ENCODE measurements at places on chromosomes 2 and 18.

GRCh38 chr2:216319771-216320170 lies 52.5 kb downstream of the MARCHF4 start:
- peak; percentile 73 for DNase-seq

DNA sequence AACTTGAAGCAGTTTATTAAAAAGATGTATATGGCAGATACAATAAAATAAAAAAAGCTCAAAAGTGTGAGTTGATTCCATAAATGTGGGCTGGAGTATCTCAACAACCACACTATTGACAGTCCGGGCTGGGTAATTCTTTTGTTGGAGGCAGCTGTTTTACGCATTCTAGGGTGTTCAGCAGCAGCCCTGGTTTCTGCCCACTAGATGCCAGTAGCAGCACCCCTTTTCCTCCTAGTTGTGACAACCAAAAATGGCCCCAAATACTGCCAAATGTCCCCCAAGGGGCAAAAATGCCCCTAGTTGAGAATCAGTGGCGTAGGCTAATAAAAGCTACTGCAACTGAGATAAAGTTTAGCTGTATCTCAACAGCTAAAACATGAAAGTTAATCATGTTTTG lies 44.8 kb downstream of the CHMP3 start:
- peak; percentile 47 for DNase-seq

- DNase-seq = no peak
Observed at GRCh38 chr2:239811111-239811781, 213.9 kb downstream of the NDUFA10 start.

GRCh38 chr2:174072069-174072468 lies 106.9 kb upstream of the SP3 start:
- DNase-seq = no peak

GRCh38 chr2:71600555-71600954 lies 147.2 kb downstream of the DYSF start:
- no peak for DNase-seq

GRCh38 chr18:23702606-23703005 lies 13.4 kb downstream of the LAMA3 start:
- no peak for DNase-seq

DNA sequence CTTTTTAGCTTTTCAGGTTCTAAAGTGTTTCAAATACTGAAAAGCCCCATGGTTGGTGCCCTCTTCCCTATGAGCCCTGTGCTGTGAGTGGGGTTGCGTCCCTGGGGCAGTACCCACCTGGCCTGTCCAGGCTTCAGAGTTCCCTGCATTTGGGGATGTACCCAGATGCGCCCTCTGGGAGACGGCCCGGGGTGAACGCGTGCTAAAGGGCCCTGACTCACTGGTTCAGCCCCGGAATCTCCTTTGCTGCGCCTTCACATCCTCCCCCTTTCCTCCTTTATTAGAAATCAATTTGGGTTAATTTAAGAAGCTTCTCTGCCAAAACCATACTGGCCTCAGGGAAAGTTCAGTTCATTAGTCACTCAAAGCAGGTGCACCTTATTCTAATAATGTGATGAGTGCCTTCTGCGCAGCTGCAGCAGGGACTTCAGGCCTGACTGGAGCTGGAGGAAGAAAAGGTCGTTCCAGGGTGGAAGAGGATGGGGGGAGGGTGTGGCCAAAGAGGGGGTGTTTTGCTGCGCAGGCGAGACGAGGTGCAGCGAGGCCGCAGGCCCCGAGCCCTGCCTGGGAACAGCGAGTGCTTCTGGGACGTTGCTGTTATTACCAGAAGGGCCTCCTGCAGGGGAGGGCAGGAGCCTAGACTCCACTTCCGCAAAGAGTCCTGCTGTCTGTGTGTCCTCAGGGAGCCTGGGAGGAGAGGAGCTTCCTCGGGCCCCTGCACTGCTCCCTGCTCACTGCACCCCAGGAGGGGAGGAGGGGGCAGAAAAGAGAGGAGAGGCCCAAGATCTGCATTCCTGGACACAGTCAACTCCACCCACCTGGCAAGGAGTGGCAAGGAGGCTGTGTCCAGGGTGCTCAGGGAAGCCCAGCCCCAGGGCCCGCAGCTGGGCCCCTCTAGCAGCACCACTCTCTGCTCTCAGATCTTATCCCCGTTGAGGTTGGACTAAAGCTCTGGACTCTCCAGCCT lies 223.2 kb upstream of the PXDN start:
- no peak for DNase-seq

DNA sequence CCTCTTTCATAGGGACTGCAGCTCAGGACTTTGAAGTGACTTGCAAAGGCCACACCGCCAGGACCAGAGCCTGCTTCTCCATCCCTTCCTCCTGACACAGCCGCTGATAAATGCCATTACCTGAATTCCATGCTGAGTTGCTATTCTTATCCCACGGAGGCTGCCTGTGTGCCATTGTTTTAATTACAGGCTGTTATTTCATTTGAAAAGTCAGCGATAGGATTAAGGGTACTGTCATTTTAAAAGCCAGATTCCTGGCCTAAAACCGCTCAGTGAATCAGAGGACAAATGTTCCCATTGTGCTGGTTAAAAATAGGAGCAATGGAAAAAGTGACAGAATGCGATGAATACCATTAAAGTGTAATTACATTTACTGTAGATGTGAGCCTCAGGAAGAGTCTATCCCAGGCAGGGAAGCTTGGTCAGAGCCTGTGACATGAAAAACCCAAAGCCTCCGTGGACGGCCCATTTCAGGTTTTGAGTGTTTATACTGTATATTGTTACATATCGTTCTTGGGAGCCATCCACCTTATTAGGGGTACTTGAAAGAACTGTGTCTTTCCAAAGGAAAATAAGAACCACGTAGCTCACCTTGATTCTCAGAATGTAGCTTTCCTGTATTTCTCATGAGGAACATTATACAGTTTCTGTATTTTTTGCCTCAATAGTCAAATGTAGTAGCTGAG lies 41.3 kb downstream of the PDCL3 start:
- no peak for DNase-seq

- DNase-seq = no peak
Observed at GRCh38 chr2:203894262-203894661, 26.7 kb downstream of the CTLA4 start.

- no peak for DNase-seq
Observed at GRCh38 chr18:51006061-51006818, 23.8 kb upstream of the SMAD4 start.

- DNase-seq = no peak
Observed at GRCh38 chr18:60235164-60235563, 137.4 kb downstream of the MC4R start.

- DNase-seq = peak; percentile 19
Observed at GRCh38 chr2:150495993-150496627, 8.6 kb upstream of the RND3 start.

DNA sequence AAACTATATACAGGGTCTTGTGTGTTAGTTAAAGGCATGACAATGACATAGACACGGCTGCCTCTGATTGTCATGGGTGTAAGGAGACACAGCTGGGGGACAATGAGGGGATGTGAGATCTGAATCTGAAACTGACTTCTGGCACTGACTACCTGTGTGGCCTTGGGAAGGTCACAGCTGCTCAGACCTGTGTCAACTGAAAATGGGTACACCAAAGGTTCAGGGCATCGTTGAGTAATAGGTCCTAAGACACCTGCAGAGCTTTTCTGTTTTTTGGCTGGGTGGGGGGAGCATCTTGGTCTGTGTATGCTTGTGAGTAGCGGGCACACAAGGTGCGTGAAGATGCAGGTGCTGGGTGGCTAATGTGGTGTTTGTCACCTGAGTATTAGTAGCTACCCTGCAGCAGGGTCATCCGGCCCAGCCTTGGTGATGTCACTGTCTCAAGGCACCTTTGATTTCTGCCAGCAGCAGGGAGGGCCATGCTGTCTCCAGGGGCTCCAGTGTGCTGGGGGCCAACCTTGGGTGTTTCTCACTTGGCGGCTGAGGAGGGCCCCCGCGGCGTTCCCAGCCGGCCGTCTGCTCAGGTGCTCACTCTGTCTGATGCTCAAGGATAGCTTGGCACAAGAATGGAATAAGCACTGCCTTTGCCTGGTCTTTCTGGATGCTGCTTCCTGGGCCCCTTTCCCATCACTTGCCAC lies 53.1 kb upstream of the HS6ST1 start:
- DNase-seq = no peak

GRCh38 chr2:200041639-200042038 lies 86.3 kb downstream of the MAIP1 start:
- no peak for DNase-seq

DNA sequence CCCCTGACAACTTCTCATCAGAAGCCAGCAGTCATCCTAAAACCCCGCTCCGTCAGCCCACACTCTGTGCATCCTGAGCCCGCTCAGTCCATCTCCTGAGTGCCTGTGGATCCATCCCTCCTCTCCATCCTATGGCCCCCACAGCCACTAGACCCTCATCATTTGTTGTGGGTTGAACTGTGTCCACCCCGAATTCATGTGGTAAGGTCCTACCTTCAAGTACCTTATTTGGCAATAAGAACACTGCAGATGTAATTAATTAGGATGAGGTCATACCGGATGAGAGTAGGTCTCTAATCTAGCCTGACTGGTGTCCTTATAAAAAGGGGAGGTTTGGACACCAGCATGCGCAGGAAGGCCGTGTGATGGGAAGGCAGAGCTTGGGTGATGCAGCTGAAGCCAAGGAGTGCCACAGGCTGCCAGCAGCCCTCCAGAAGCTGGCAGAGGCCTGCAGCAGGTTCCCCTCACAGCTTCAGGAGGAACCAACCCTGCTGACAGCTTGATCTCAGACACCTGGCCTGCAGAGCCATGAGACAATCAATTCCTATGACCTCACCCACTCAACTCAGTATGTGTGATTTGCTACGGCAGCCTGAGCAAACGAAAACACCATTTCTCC lies 192.4 kb downstream of the ZBTB7C start:
- no peak for DNase-seq

GRCh38 chr2:186751078-186751477 lies 57.2 kb downstream of the FAM171B start:
- no peak for DNase-seq

GRCh38 chr2:237451643-237452469 lies 35.2 kb upstream of the MLPH start:
- no peak for DNase-seq

GRCh38 chr2:163493359-163494298 lies 242.2 kb downstream of the FIGN start:
- no peak for DNase-seq

- no peak for DNase-seq
Observed at GRCh38 chr18:39600894-39601293, 2035.3 kb upstream of the CELF4 start.

- no peak for DNase-seq
Observed at GRCh38 chr2:236236559-236237452, 27.4 kb downstream of the ASB18 start.

DNA sequence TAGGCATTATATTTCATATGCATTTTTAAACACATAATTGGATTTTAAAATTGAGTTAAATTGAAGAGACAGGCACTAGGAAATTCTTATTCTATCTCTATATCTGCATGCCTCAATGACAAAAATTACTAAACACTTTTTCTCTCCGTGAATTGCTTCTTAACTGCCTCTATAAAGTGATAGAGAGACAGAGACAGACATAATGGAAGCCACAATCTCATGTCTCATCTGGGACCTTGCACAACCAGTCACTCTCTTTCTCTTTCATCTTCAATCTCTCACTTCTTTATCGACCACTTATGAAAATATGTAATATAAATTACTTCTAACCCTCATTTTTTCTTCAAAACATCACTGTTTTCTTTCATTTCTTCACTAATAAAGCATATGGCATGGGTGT lies 238.9 kb upstream of the ZNF804A start:
- no peak for DNase-seq

GRCh38 chr2:68391099-68391498 lies 26.0 kb downstream of the PLEK start:
- peak; percentile 3 for DNase-seq

GRCh38 chr2:188623995-188624643 lies 332.4 kb downstream of the GULP1 start:
- DNase-seq = no peak

DNA sequence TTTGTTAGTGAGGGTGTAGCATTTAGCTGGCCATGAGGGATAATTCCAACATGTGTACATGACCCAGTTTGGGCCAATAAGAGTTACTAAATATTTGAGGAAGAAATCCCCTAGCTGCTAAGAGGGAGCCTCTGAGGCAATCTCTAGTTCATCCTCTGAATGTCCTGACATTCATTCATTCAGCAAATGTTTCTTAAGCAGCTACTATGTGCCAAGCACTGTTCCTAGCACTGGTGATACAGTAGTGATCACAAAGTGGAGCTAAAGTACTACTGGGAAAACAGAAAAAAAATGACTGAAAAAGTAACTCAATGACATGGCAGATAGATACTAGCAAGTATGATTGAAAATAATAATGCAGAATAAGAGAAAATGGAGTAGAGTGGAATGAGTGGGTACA lies 79.8 kb upstream of the PID1 start:
- DNase-seq = no peak

DNA sequence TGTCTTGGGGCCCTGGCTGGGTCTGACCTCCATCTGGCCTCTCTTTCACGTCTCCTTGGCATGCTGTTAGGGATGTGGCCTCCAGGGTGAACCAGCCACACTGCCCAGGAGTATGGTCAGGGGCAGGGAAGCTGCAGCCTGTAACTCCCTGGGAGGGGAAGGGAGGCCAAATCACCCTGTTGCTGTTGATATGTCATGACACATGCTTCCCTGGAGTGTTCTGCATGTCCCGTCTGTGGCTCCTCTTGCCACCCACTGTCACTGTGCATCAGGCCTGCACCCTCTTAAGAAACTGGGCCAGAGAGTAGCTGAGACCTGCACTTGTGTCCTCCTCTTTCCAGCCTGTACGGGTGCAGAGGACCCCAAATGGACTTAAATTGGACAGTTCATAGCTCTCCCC lies 221.3 kb downstream of the FHOD3 start:
- DNase-seq = no peak

GRCh38 chr18:50630895-50631294 lies 71.0 kb downstream of the MAPK4 start:
- no peak for DNase-seq

- no peak for DNase-seq
Observed at GRCh38 chr2:9347411-9347881, 75.9 kb downstream of the ITGB1BP1 start.

DNA sequence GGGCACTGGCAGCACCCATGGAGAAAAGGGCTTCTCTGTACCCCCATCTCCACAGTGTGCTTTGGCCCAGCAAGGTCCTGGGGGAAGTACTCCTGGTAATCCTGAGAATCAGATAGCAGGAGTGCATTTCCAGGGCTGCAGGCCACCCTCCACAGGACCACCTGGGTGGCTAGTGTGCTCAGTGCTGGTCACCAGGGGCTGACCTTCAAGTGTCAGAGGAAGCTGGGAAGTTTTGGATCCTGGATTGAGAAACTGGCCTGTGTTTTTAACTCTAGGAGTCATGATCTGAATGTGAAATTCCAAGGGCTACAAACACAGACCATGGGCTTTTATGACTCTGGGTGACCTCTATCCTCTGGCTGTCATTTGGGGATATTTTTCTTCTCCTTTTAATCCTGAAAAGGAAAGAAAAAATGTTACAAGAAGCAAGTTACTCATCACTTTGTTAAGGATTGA lies 9.3 kb downstream of the RHOB start:
- no peak for DNase-seq

- DNase-seq = no peak
Observed at GRCh38 chr2:19403785-19404184, 45.4 kb upstream of the OSR1 start.

- DNase-seq = no peak
Observed at GRCh38 chr18:8724452-8724851, 19.1 kb downstream of the MTCL1 start.

GRCh38 chr2:196957442-196957841 lies 30.9 kb upstream of the PGAP1 start:
- DNase-seq = no peak
